ENCODE measurements at places on chromosomes 3 and 15. TPM values are rescaled to one million over a fixed set of nuclear protein-coding genes. Genes with fewer than 3 reads are reported as not detected.

Gene ANKRD63
- total RNA-seq: not detected

- DNase-seq: no peak
These were observed 49.7 kb downstream of the PDE8A start for GRCh38 chr15:85031086-85031943.

DNA sequence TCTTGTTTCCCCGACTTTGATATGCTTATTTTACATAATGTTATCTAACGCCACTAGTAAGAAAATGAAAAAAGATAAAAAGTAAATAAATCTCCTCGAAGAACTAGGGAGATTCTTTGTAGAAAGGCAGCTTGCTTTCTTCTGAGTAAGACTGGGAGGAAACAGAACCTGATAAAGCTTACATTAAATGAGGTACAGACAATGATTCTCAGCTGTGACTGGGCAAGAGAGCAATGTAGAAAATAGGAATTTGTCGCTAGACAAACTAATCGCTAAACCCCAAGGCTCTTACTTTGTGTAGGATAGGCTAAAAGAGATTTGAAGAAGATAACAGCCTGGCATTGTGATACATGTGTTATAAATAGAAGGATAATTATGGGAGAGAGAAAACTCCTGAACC is 919.0 kb upstream of the ALCAM start:
- DNase-seq: no peak

DNA sequence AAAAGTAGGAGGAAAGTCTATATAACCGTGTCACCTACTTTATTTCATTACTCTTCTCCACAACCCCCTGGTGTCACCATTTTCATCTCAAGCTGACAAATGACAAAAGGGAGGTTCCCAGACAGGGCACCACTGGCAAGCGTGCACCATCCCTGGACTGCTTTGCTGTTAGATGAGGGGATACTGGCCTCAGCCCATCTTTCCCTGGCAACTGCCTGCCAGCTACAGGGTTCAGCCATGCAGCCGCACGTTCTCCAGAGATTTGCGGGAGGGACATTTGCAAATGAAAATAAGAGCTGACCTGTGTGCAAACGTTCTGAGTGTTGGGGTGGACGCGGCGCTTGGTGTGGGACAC is 660 bp downstream of the UROC1 start:
- no peak for DNase-seq

GRCh38 chr15:99265541-99266070 is 14.3 kb downstream of the LRRC28 start:
- no peak for DNase-seq

DNA sequence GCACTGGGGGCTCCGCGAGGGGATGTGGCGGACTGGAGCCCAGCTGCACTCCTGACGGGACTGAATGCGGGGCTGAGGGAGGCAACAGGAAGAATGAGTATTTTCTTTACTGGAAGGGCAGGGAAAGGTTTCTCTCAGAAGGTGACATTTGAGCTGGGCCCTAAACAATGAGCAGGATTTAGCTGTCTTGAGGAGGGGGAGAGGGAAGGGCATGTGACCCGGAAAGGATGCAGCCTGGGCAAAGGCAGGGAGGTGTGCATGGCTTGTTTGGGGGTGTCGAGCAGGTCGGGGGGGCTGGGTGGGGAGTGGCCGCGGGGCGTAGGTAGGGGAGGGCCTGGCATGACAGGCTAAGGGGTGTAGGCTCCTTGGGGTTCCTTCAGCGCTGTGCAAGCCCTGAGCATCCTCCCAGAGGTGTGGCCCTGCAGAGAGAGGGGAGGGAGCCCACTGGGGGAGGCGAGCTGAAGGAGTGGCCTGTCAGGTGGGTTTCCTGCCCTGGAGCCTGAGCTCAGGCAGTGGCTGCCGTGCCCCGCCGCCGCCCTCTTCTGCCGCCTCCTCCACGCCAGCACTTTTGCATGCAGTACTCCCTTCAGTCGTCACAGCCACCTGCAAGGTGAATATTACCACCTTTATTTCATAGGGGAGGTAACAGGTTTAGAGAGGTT is 17.2 kb upstream of the ANKDD1A start:
- DNase-seq: peak; percentile 76

DNA sequence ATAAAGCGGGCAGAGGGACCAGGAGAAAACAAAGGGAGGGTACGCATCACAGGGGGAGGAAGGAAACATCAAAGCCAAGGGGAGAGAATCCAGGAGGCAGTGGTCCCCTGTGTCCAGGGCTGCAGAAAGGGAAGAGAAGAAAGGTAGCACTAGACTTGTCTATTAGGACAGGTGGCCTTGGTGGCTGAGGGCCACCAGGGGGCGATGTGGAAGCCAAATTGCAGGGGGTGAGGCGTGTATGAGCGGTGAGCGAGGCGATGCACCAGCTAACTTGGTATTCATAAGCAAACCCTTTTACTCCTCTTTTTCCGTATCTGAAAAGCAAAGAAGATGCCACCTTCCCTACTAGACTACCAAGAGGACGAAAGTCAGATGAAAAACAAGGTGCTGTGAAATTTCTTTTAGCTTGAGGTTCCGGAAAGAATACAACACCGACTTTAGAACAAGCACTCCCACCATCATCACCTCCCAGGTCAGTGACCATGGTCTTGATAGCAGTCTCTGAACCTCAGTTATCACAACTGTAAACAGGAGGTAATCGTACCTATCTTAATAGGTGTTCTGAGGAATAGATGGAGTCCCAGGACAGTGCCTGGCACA is 654.4 kb upstream of the ADAMTS9 start:
- no peak for DNase-seq

DNA sequence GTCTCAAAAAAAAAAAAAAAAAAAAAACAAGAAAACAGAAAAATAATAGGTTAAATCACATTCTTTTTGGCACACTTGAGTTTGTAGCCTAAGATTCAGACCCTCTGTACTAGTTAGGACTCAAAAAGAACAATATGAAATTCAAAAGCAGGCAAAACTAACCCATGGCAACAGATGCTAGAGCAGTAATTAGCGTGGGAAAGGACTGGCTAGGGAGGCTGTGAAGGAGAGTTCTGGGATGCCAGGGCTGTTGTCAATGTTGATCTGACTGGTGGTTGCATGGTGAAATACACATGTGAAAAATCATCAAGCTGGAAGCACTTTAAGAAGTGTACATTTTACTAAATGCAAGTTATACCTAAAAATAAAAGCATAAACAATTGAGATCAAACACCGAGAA is 35.6 kb downstream of the KLHL6 start:
- no peak for DNase-seq
